ENCODE measurements at places on chromosomes 16 and 17.

- no peak for DNase-seq
Observed at GRCh38 chr16:67760206-67760955, 41.3 kb upstream of the GFOD2 start.

- no peak for DNase-seq
Observed at GRCh38 chr16:81180578-81180977, 57.9 kb upstream of the BCO1 start.

GRCh38 chr17:77034677-77035424, 105.9 kb upstream of the SEC14L1 start:
- no peak for DNase-seq

DNA sequence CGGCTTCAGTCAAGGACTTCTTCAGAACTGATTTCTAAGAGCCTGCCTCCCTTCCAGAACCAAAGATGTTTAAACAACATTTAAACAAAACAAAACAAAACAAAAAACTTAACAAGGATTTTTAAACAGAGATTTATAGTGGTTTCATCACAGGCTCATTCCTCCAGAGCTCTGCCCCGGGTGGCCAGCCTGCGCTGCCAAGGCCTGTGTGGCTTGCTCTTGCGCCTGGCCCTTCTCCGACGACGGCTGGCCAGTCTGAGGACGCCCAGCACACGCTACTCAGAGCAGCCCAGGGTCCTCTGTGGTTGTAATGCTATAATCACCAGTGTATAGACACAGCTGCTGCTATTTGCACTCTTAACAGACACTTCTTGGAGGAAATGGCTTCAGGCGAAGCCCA, 307.2 kb upstream of the MYOCD start:
- DNase-seq: no peak

DNA sequence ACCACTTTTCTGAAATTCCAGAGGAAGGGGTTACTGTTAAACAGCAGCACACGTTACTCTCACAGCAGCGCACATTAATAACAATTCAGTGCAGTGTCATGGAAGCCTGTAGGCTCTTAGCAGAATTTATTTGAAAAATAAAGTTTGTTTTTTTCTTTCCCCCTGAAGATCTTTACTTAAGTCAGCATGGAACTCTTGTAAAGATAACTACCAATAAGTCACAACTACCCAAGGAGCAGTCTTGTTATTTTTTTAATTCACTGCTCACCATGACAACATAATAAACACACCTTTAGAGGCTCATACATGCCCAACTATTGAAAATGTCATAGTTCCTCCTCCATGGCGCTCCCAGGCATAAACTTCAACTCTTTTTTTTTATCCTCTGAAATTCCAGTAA, 31.8 kb upstream of the PSMD7 start:
- DNase-seq: no peak

All from LoVo (cell line).